Activated naive CD4-positive, alpha-beta T cell treated with anti-CD3 and anti-CD28 coated beads, Interleukin-2, amount 50 U/mL, for 72 hours (primary cell): ENCODE measurements at places on chromosomes 16 and 17. TPM values are rescaled to one million over a fixed set of nuclear protein-coding genes. Genes with fewer than 3 reads are reported as not detected.

HEATR9 gene
- total RNA-seq, result not detected

CETP gene
- total RNA-seq, result not detected

GRCh38 chr17:10114931-10115535, 83.4 kb downstream of the GAS7 start:
- peak; percentile 65 for DNase-seq

IFI35 gene
- 62.3 TPM for total RNA-seq

DNA sequence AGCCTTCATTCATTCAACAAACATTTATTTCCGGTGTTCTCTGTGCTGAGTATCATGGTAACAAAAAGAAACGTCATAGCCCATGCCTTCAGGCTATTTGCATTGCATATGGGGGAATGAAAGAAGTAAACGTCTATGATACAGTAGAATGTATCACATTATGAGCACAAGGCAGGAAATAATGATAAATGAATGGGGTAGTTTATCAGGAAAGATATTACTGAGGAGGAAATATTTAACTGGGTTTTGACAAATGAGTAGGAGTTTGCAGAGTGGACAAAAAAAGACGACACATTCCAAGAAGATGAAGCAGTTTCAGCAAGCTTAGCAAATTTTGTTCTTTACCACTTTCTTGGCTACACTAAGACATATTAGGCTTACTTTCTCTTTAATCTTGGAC, 1.3 kb upstream of the KRTAP4-7 start:
- DNase-seq, result no peak
